ENCODE measurements at places on chromosomes 5 and 9.
A peak's percentile ranks its signal among the peaks of the same experiment; 100 is the strongest.

- no peak for DNase-seq
Observed at GRCh38 chr9:21968331-21969010, 25.7 kb downstream of the CDKN2A start.

- no peak for DNase-seq
Observed at GRCh38 chr5:8568858-8569257, 699.9 kb downstream of the MTRR start.

- DNase-seq, result no peak
Observed at GRCh38 chr5:17190242-17190778, 27.1 kb upstream of the BASP1 start.

DNA sequence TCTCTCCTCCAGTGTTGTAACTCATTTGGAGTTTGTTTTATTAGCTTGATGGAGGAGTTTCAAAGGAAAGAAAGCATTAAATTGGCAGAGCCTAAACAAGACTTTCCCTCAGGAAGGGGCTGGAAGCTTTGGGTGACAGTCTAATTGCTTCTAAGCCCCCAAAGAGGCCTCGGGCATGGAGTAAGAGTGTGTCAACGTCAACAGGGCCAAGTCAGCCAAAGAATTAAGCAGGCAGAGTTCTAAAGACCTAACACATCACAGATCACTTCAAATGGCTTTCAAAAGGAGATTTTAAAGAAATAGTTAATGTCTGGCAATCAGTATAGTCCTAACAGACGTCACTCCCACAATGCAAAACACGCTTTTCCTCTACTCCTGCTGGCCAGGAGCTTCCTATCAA is 234.5 kb downstream of the EFNA5 start:
- no peak for DNase-seq

- DNase-seq, result no peak
Observed at GRCh38 chr5:132999246-132999645, 27.1 kb downstream of the ZCCHC10 start.

DNA sequence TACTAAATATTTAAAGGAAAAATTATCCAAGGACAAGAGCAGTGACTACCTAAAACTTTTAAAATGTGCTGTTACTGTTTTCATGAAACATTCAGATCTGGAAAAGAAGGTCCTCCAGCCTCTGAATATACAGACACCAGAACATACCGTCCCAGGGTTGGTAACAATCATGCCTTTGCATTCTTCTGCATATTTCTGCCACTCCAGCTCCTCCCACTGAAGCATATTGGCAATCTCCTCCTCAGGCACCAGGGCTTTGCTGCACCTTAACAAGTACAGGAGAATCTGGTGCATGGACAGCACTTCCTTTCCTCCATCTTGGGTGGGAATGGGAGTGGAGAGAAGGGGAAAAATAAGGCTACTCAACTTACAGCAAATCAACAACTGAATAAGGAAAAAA is 60.0 kb downstream of the DROSHA start:
- no peak for DNase-seq

GRCh38 chr9:35914301-35914807 is 5.1 kb downstream of the SPAAR start:
- DNase-seq, result no peak

- DNase-seq, result no peak
Observed at GRCh38 chr5:115549154-115549553, 4.6 kb upstream of the FEM1C start.

DNA sequence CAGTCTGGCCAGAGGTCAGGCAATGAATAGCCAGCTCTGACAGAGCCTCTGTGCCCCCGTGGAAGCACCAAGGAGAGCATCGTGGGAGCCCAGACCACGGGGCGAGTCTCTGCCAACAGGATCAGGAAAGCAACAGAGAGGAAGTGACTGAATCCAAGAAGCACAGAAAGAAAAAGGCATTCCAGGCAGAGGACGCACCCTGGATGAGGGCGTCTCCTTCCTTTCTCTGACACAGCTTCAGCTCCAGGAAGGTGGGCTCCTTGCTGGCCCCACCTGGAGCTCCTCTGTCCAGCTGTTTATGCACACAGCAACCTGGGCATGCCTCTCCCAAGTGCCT is 16.6 kb downstream of the HK3 start:
- no peak for DNase-seq

DNA sequence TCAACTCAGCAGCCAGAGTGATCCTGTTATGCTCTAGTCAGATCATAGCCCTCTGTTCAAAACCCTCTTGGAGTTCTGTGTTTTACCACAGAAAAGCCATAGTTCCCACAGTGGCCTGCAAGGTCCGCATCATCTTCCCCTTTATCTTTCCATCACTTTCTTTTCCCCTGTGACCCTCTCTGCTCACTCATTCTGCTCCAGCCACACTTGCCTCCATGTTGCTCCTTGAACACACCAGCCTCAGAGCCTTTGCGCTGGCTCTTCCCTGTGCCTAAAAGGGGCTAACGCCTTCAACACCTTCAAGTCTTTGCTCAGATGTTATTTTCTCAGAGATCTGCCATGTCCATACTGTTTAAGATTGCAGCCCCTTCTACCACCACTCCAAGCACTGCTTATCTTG is 26.3 kb downstream of the CSF2 start:
- no peak for DNase-seq

- DNase-seq, result no peak
Observed at GRCh38 chr9:16247188-16247875, 623.1 kb downstream of the BNC2 start.

GRCh38 chr5:97101189-97101910 is 41.1 kb downstream of the LIX1 start:
- no peak for DNase-seq

- no peak for DNase-seq
Observed at GRCh38 chr5:4479426-4479825, 660.7 kb upstream of the ADAMTS16 start.

GRCh38 chr5:180619563-180619915 is 28.2 kb upstream of the SCGB3A1 start:
- DNase-seq, result no peak

DNA sequence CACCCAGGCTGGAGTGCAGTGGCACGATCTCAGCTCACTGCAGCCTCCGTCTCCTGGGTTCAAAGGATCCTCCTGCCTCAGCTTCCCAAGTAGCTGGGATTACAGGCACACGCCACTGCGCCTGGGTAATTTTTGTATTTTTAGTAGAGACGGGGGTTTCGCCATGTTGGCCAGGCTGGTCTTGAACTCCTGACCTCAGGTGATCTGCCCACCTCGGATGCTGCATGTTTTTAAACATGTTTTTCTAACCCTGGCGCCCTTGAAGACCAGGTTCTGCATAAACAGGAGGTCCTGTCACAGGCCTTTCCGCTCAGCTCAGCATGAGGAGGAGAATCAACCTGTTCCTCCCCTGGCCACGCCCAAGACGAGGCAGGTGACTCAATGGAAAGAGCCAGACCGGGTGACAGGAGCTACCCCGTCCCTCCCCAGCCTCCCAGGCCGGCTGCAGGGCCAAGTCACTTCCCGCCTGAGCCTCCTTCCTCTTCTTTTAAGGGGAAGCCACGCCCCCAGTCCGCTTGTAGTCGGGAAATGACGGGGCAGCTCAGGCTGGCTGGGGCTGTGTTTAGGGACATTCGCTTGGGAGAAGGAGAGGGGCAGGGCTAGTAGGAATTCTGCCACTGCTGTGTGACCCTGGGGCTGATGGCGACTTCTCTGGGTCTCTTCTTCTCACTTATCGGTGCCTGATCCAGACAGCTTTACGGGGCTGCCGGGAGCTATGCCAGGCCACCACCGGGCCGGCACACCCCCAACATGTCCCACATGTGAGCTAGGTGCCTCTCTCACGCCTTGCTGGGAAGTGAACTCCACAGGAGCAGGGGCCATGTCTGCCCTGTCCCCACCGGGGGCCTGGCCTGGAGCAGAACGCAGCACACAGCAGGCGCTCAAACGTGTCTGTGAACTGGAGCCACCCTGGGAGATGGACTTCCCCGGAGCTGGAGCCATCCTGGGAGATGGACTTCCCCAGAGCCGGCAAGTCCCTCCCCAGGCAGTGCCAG is 6.1 kb downstream of the NOTCH1 start:
- DNase-seq, result peak; percentile 73

GRCh38 chr5:96716716-96717115 is 54.5 kb downstream of the CAST start:
- DNase-seq, result no peak

GRCh38 chr9:14723301-14723700 is 768 bp upstream of the CER1 start:
- no peak for DNase-seq

GRCh38 chr9:132485393-132485792 is 75.4 kb downstream of the CFAP77 start:
- no peak for DNase-seq

DNA sequence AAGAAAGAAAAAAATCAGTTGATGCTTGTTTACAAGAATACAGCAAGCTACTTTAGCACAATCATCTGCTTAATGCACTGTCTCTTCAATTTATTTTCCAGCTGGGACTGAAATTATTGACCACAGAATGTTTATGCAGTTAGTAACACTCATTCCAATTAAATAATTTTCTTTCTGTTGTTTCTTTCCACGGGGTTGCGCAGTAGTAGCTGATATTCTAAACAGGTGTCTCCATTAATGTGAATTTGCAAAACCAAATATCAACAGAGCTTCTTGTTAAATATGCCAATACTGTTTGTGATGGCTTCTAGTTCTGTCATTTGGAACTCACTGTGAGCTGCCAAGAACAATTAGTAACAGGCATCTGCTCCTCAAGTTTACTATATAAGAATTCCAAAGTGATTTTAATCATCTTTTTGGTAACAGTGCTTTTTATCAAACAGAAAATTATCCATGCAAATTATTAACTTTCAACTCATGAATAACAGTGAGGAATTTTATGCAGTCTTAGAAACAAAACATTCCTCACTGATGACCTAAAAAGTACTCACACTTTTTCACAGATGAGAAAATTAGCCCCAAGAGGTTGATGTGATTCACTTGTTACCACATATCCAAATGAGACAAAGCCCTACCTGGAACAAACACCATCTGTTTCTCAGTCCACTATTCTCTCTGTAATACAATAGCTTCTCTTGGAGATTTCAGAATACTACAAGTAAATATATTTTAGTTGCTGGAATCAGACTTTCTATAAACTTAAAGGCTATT is 567.6 kb upstream of the RGMB start:
- DNase-seq, result no peak
